Karpas-422 (cell line): ENCODE measurements at places on chromosomes 5 and 9. TPM values are rescaled to one million over a fixed set of nuclear protein-coding genes. Genes with fewer than 3 reads are reported as not detected.
A peak's percentile ranks its signal among the peaks of the same experiment; 100 is the strongest.

DNA sequence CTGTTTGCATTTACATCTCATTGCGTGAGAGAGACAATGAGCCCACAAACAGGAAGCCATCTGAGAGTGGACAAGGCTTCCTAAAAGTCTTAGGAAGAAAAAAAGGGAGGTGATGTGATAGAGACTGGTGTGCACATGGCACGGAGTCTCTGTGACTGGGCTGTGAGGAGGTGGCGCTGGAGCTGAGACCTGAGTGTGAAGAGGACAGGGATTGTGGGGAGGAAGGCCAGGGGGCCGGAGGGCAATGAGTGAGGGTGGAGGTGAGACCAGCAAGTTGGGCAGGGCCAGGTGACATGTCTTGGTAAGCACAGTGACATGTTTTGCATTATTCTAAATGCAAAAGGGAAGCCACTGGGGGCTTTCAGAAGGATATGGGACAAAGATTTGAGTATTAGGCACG is 45.0 kb downstream of the TSPAN17 start:
- no peak for DNase-seq

GRCh38 chr5:169691471-169691870 is 54.4 kb downstream of the DOCK2 start:
- DNase-seq = no peak

GRCh38 chr5:93240228-93240834 is 340.7 kb downstream of the NR2F1-AS1 start:
- no peak for DNase-seq

DNA sequence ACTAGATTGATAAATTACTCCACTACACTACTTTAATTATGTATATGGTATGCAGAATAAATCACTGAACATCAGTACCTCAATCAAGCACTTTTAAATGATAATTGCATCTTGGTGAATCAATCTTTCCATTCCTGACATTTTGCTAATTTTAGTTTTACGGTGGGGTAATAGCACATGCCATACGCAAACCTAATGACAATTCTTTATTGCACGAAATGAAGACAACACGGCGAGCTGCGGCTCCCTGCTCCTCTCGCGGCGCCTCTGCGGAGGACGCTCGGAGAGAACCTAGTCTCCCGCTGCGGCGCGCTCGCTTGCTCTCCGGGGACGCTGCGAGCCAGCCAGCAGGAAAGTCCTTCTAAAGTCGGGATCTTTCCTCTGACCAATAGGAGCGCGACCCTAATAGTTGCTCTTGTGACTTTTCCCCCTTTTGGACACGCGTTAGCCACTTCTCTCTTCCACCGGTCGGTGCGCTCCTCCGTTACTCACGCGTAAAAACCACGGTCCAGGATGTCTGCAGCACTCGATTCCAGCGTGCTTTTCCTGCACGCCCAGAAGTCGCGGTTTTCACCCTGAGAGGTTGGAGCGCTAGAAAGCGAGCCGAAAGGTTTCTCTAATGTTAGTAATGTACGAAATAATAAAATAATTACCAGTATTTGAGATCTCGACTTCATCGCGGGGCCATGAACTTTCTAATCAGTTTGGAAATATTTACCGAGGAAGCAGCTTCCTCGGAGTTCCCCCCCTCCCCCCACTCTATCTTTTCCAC is 1.0 kb upstream of the MEF2C start:
- peak; percentile 87 for DNase-seq

DNA sequence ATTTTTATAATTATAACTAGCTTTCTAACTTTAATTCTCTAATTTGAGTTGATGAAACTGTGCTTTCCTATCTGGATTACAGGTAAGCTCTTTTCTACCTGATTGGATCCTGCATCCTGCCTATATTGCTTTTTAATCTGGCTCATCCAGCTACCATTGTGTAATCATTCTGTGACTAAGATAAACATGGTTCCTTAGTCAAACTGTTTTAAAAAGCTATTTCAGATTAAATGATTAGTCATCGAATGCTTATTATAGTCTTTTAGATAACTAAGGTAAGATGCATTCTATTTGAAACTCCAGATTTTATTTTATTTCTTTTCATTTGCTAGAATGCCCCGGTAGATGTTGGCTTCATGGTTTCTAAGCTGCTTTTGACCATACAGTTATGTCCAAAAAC is 50.7 kb downstream of the ICE1 start:
- DNase-seq = no peak

DNA sequence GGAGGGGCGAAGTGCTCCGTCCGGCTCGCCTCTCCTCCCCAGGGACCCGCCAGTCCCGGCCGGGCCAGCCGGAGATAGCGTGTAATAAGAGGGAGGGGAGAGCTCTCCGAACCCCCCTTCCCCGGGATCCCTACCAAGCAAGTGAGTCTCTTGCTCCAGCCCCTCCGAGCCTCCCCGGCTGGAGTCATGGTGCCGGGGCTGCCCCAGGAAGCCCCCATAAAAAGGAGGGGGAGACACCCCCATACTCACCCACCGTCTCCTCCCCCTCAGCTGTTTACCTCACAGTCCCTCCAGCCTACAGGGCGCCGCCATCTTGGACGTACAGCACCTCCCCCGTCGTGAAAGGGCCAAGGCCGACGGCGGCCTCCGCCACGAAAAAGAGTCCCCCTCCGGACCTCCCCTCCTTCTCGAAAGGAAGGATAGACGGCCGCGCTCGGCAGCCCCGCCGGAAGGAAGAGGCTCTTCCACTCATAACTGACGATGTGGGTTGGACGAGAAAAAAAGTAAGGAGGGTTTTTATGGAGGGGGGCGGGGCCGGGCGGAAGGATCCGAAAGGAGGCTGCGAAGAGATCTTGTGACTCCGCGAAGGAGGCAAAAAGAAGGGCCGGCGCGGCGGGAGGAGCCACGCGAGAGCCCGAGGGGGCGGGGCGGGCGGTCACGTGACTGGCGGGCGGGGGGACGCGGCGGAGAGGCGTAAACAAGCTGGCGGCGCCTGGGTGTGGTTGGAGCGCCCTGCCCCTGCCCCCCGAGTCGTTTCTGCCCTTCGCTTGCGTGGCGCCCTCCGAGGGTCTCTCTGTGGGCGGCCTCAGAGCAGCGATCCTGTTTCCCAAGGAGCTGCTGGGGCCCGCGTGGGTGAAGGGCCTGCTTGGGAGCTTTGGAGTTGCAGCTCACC is at the start of gene TSC1:
TSS of gene TSC1 (minus strand) at position 323 of the 892 bp plus-strand sequence. CDS start 15,744 bp downstream, outside the sequence.
- DNase-seq = peak; percentile 98

The EHMT1 gene
- total RNA-seq = 35.9 and 64.6 TPM in 2 replicates

The QRFP gene
- not detected in 2 replicates for total RNA-seq

The SEPTIN8 gene
- 4.1 and 7.0 TPM in 2 replicates for total RNA-seq
